ENCODE measurements at places on chromosomes 13 and 19.

DNA sequence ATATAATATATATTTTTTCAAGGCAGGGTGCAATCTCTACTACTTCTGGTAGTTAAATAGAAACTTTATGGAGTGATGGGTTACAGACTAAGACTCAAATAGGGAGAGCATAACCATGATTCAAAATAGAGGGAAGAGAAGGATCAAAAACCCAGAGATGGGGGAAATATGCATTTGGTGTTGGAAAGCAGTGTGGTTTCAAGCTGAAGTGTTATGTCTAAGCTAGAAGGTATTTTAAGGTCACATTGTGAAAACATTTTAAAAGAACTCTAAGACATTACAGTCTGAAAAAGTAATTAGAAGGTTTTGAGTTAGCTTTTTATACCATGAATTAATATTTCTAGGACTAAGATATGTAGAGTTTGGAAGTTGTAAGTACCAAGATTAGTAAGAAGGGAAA, 2741.4 kb downstream of the PCDH9 start:
- DNase-seq = no peak

GRCh38 chr13:32902874-32903273, 113.3 kb upstream of the KL start:
- DNase-seq = no peak

GRCh38 chr13:51057906-51058305, 53.2 kb downstream of the C13orf42 start:
- no peak for DNase-seq

DNA sequence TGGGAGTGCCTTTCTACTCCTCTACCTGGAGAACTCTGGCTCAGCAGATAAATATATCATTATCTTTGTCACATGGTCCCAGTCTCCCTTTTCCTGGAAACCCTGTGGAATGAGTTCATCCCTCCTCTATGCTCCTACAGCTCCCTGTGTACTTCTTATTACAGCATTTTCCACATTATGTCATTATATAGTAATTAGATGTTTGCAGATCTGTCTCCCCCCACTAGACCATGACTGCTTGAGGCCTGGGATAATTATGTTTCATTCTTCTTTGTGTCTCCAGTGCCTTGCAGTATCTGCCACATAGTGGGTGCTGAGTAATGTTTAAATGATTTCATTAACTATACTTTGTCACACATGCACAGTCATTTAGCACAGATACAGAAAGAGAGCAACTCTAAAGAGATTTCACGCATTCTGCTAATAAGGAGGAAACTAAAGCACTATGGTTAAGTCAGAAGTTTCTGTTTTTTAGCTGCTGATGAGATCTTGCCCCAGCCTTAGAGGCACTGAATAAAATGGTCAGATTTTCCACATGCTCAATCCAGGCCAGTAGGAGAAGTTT, 66.1 kb upstream of the DIAPH3 start:
- DNase-seq = no peak

- no peak for DNase-seq
Observed at GRCh38 chr13:99758460-99759162, 213.0 kb downstream of the ZIC5 start.

DNA sequence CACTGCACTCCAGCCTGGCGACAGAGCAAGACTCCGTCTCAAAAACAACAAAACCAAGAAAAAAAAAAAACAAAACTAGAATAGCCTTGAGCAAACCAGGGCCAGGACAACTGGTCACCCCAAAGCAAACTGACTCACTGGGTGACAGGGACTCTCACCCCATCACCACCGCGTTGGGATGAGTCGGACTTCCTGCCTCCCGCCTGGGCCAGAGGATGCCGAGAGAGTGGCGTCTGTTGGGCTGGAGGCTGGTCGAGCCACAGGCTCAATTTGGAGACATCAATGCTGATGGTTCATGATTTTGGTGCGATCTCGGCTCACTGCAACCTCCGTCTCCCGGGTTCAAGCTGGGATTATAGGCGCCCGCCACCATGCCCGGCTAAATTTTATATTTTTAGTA, 11.6 kb downstream of the TMPRSS9 start:
- peak; percentile 44 for DNase-seq

GRCh38 chr13:104442536-104442935, 1376.3 kb upstream of the SLC10A2 start:
- no peak for DNase-seq

GRCh38 chr19:19201697-19202630, 1.2 kb downstream of the NR2C2AP start:
- DNase-seq = no peak

DNA sequence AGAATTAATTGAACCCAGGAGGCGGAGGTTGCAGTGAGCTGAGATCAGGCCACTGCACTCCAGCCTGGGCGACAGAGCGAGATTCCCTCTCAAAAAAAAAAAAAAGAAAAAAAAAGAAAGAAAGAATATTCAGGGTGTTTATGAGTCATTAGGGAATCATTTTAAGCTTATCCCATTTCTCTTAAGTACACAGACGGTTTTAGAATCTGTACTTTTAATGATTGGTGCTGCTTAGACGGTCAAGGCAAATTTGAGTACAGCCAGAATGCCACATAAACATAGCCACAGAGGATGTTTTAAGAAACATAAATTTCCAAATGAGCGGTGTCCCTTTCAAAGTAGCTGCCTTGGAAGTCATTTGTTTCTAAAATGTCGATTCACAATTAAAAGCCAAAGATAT, 2.6 kb downstream of the SPRYD7 start:
- no peak for DNase-seq

- peak; percentile 76 for DNase-seq
Observed at GRCh38 chr19:39401549-39402345, 4.9 kb upstream of the ZFP36 start.

DNA sequence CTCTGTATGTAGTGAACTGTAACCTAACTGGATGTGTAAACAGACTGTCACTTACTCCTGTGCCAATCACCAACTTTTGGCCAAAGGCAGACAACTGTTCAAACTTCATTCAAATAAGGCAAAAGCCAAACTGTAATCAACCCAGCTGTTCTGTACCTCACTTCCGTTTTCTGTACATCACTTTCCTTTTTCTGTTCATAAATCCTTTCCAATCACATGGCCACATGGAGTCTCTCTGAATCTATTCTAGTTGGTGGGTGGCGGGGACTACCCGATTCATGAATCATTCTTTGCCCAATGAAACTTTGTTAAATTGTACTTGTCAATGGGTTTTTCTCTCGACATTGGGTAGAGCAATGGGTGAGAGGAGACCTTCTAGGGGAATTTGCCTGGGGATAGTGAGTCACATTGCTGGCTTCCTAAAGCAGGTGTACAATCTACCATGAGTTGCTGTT, 178.3 kb upstream of the RFC3 start:
- peak; percentile 39 for DNase-seq

- no peak for DNase-seq
Observed at GRCh38 chr19:19956434-19957075, 55.8 kb downstream of the ZNF93 start.

DNA sequence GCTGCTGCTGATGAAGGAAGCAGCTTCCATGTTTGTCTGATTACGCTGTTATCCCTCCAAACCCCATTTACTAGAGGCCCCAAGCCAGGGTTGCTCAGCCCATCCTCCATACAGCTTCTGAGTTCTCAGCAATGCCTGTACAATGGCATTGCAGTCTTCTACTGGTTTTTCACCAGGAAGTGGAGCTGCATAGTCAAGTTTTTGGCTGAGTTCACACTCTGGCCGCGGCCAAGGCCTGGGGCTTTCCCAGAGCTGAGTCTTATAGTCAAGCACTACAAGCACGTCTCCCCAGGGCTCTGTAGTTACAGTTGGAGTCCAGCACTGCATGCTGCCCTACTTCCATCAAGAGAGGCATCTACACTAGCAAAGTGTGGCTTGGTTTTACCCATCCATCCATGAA, 182.5 kb downstream of the POU4F1 start:
- DNase-seq = no peak

DNA sequence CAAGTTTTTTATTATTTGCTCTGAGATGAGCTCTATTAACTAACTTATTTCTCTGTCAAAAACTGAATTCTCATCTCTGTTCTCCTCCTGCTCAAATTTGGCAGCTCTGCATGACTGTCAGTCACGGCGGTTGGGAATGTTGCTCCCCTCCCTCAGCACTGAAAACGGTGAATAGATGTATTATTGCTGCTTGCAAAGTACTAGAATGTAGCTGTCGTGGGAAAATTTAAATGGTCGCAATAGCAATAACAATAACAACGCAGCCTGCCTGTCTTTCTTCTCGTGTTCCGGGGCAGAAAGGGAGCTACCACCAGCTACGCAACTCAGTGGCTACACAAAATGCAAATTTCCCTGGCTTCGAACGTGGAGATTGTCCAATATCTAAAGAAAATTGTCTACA, 125.6 kb upstream of the FRY start:
- DNase-seq = no peak

GRCh38 chr19:54105796-54106195, 3.1 kb downstream of the NDUFA3 start:
- no peak for DNase-seq

DNA sequence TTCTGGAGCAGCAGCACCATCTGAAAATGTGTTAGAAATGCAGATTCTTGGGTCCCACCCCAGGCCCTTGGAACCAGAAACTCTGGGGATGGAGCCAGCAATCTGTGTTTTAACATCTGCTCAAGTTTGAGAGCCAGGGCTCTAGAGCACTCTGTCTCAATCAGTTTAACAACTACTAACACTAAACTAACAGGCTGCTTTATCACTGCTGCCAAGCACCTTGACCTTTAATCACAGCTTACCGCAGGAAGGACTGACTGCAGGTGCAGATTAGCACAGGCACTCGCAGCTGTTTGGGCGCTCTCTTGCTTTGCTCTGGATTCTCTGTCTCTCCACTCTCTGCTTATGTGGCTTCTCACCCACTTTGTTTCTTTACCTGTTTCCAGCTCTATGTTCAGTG, 163.5 kb downstream of the MTUS2 start:
- no peak for DNase-seq

DNA sequence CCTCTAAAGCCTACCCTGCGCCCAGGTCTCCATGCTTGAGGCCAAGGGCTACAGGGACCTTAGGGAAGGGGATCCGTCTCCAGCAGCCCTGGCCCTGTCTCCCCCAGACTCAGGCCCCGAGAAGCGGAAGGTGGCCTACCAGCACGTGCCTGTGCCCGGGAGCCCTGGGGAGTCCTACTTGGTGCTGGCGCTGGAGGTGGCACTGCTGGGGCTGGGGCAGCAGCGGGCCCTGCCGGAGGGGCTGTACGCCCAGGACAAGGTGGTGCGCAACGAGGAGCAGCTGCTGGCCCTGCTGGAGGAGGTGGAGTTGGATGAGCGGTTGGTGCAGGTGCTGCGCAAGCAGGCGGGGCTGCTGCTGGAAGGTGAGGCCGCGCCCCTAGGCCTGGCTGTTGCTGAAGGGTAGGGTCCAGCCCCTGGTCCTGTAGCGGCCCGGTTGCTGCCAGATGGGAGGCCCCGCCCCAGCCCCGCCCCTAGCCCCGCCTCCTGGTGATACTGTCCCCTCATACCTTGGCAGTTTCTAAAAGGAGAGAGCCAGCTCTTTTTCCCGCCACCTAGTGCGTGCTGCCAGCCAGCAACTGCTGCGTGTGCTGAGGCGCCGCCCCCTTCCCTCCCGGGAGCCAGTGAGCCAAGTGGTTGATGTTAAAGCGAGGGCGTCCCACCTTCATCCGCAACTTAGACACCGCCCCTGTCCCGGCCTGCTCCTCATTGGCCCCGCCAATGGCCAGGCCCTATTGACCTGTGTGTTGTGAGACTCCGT, 22.6 kb downstream of the ZSWIM4 start:
- no peak for DNase-seq

- peak; percentile 30 for DNase-seq
Observed at GRCh38 chr19:17020823-17021222, 5.8 kb downstream of the CPAMD8 start.

- no peak for DNase-seq
Observed at GRCh38 chr19:35052599-35053190, 11.2 kb downstream of the HPN start.

- DNase-seq = no peak
Observed at GRCh38 chr19:36482876-36483275, 6.5 kb downstream of the ZNF566 start.

GRCh38 chr13:36772853-36773252, 46.2 kb upstream of the RFXAP start:
- no peak for DNase-seq

DNA sequence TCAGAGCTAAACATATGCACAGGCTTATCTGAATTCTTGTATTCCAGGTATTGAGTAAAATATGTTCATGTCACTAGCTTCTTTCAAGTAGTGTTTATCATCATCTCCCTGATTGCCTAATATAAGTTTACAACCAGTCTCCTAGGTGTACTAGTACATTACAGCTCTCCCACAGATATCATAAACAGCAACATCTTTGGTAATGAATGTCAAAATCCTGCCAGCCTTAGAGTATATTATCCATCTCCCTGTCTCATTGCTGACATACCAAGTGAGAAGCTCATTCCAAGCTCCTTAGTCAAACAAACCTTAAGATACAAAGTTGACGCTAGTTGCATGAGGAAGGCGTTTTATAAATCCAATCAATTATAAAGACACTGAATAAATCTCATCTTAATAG, 689.1 kb upstream of the GPC6 start:
- no peak for DNase-seq

DNA sequence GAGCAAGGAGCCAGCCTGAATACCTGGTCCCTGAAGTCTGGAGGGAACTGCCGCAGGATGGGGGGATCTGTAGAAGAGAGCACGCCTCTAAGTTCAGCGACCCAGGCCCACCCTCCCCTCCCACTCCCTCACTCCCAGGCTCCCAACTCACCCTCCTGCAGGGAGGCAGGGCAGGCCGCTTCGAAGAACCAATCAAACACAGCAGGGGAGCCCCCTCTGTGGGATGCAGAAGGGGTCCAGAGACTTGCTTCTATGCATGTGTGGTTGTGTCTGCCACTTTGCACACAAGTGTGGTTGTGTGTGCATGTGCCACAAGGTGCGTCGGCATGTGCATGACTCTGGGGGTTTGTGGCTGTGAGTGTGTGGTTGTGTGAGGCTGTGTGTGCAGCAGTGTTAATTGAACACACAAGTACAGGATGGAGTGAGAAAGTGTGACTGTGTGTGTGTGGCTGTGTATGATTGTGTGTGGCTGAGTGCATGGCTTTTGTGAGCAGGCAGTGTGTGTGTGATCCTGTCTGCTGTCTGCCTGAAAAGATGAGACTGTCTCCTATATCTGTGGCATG, 1.7 kb downstream of the DENND1C start:
- no peak for DNase-seq

GRCh38 chr13:42047561-42048341, 697 bp upstream of the DGKH start:
- DNase-seq = peak; percentile 66

DNA sequence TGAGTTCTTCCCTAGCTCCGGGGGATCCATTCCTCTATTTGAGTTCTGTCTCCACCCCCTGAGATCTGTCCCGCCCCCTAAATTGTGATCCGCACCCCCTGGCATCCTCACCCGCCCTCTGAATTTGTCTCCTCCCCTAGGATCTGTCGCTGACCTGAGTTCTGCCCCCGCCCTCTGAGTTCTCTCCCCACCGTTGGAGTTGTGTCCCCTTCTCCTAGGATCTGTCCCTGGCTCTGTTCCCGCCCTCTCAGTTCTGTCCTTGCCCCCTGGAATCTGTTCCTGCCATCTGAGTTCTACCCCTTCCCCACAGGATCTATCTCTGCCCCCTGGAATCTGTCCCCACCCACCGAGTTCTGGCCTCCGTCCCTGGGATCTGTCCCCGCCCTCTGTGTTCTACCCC, 1.0 kb upstream of the SLC17A7 start:
- DNase-seq = peak; percentile 20

GRCh38 chr19:48174445-48175030, 4.1 kb downstream of the ZSWIM9 start:
- no peak for DNase-seq
